Pancreas (tissue), 10 donors: ENCODE measurements at places on chromosomes 13 and 19. TPM values are rescaled to one million over a fixed set of nuclear protein-coding genes. Genes with fewer than 3 reads are reported as not detected.

SMIM44 gene
- not detected for total RNA-seq

DNA sequence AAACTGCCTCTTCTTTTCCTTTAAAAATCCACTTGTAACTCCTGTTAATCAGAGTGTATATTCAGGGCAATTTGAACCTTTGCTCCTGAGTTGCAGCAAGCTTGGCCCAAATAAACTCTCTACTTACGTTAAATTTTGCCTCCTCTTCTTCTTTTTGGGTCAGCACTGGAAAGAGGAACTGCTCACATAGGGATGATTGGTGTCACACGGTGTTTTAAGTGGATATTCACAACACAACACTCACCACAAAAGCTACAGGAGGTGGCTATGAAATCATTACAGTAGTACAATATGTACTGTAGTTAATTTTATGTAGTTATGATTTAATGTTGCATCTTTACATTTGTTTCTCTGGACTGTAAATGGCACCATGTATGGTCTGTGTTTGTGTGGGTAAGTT is 96.8 kb upstream of the DOCK9 start:
- no peak for DNase-seq
- no peaks in the 10 kb centered on the region for H3K36me3 ChIP-seq
- H3K4me1 ChIP-seq, result no peaks in the 10 kb centered on the region
- no peak overlapping the region for H3K4me3 ChIP-seq
- H3K27me3 ChIP-seq, result no peaks in the 10 kb centered on the region
- no peak overlapping the region for H3K27ac ChIP-seq

GRCh38 chr19:19745496-19746285 is 12.8 kb upstream of the ZNF14 start:
- H3K27me3 ChIP-seq, result no peaks in the 10 kb centered on the region
- H3K27ac ChIP-seq, result no peak overlapping the region
- no peaks in the 10 kb centered on the region for H3K36me3 ChIP-seq
- no peaks in the 10 kb centered on the region for H3K4me1 ChIP-seq

DNA sequence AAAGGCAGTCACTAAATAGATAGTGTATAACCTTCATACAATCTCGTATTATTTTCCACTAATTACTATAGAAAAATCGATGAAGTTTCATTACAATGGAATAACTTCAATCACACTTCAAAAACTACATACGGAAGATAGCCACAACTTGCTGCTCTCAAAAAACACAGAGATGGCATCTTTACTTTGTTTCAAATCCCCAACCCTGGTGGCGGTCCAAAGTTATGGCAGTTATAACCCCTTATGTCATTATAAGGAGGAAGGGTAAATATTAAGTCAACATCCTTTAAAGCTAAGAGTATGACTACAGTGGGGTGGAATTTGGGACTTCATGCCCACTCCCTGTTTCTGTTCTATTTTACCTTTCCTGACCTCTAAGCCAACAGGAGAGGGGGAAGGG is 146.5 kb downstream of the LACC1 start:
- no peak overlapping the region for H3K4me3 ChIP-seq
- DNase-seq, result no peak
- no peaks in the 10 kb centered on the region for H3K27me3 ChIP-seq
- H3K27ac ChIP-seq, result no peak overlapping the region
- no peaks in the 10 kb centered on the region for H3K4me1 ChIP-seq

NCAN gene
- total RNA-seq, result not detected

DNA sequence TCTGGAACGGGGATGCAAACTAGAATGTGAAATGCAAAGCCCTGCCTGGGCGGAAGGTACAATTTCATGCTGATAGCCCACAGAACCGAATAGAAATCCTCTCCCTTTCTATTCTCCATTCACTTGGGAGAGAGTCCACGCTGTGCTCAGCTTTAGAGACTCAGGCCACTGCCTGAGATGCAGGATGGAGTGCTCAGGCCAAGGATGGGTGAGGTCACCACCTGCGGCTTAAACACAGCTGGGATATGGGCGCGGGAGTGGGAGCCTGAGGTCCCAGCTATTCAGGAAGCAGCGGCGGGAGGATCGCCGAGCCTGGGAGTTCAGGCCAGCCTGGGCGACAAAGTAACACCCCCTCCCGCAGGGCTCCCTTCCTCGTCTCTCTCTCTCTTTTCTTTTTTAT is 446 bp upstream of the ZNF83 start:
- H3K27ac ChIP-seq, result no peak overlapping the region
- H3K36me3 ChIP-seq, result no peaks in the 10 kb centered on the region
- peak overlapping the region; percentile 59 for H3K4me3 ChIP-seq
- H3K27me3 ChIP-seq, result no peaks in the 10 kb centered on the region
- peak; percentile 48 for DNase-seq
- no peaks in the 10 kb centered on the region for H3K4me1 ChIP-seq

TPTE2 gene
- not detected for total RNA-seq

DOCK9 gene
- 17.1 TPM for total RNA-seq
